ENCODE measurements at places on chromosomes 1 and 21. TPM values are rescaled to one million over a fixed set of nuclear protein-coding genes. Genes with fewer than 3 reads are reported as not detected.
A peak's percentile ranks its signal among the peaks of the same experiment; 100 is the strongest.

DNA sequence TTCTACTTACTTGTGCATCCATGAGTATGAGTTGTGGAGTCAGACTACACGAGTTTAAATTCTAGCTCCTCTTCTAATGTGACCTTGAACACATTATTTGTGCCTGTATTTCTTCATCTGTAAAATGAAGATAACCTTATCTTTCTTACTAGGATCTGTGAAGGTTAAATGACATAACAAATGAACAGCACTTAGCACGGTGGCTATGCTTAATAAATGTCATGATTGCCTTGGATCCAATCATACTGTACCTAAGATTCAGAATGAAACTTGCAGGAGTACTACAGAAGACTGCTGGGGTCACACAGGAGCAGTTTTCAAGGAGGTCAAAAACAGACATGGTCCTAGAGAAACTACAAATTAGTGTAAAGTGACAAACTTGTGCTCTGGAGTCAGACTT, 22.2 kb upstream of the ALG14 start:
- H3K27me3 ChIP-seq, result no peaks in the 10 kb centered on the region
- no peaks in the 10 kb centered on the region for H3K36me3 ChIP-seq
- no peak overlapping the region for H3K4me3 ChIP-seq

Gene HTR6
- total RNA-seq, result 0.88 TPM

DNA sequence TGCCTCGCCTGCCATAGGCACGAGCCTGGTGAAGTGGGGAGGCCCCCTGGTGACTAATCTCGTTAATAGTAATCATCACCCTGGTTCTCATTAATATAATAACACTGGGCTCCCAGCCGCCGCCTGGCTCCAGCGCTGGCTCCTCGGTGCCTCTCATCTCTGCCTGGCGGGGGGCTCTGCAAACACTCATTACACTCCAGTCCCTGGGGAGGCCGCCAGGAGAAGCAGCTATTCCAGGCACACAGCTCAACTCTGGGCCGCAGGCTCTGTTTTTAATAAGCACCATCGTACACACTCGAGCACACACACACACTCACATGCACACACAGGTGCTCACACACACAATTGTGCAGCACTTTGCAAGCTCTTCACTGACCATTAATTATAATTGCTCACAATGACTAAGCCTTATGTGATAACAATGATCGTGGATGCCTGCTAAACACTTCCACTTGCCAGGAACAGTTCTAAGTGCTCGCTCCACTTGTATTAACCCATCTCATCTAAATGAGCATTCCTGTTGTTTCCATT, 52.2 kb downstream of the SDC3 start:
- no peak overlapping the region for H3K4me3 ChIP-seq
- H3K27me3 ChIP-seq, result no peaks in the 10 kb centered on the region
- H3K4me1 ChIP-seq, result no peaks in the 10 kb centered on the region
- H3K36me3 ChIP-seq, result no peaks in the 10 kb centered on the region

DNA sequence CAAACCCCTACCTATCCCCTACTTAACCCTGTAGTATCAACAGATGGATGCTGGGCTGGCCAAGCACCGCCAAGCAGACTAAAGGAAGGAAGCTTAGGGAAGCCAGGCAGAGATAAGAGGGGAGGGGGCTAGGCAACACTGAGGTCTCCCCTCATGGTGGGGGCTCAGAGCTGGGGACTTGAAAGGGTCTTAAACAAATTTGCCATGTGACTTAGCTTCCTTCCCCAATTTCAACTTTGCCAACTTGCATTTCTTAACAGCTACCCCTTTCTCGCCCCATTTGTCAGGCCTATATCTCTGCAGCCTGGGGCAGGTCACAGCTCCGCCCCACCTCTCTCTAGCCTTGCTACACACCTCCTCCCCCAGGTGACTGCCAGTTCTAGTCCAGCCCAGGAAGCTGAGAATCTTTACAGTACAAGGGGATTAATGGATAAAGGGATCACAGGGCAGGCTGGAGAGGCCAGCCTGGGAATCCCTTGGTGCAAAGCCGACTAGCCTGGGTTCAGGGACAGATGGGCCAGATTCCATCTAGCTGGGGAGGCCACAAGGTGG, 3.4 kb downstream of the KIF21B start:
- no peak overlapping the region for H3K4me3 ChIP-seq
- peak; percentile 78 for DNase-seq
- no peaks in the 10 kb centered on the region for H3K27me3 ChIP-seq
- H3K36me3 ChIP-seq, result no peaks in the 10 kb centered on the region

Gene PRMT6
- total RNA-seq, result 6.8 TPM

Gene CBR3
- total RNA-seq, result 5.1 TPM

- H3K4me1 ChIP-seq, result no peaks in the 10 kb centered on the region
- H3K4me3 ChIP-seq, result no peak overlapping the region
- H3K27ac ChIP-seq, result no peak overlapping the region
- no peaks in the 10 kb centered on the region for H3K27me3 ChIP-seq
- no peak for DNase-seq
- H3K36me3 ChIP-seq, result no peaks in the 10 kb centered on the region
Observed at GRCh38 chr1:184210031-184210430, 158.5 kb downstream of the TSEN15 start.

Gene LORICRIN
- not detected for total RNA-seq

DNA sequence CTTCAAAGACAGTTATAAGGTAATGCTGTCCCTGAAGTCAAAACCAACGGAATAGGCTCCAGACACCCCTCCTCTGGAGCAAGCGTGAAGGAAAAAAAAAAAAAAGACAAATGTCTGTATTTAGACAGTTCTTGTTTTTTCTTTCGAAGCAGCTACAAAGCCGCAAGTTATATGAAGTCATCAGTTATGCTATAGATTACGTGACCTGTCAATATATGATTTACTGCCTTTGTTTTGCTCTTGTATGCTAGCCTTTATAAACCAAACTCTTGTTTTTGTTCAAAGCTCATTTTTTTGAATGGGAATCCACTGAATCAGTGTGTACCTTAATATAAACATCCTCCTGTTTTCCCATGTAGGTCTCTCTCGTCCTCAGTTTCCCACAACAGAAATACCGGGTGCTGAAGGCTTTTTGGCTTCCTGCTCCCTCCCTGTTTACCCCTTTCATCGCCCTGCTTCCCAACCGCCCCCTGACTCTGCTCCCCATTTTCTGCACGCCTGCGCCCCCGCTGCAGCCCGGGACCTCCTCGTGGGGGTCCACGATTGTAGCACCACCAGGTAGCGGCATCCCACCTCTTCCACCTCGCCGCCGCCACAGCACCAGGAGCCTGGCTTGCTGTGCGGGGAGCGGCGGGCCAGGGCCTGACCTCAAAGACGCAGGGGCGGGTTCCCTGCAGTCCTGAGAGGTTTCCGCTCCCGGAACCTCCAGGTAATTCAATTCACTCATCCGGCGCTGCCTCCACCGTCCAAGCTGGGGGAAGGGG, 5.2 kb upstream of the ZNF678 start:
- no peaks in the 10 kb centered on the region for H3K27me3 ChIP-seq
- no peaks in the 10 kb centered on the region for H3K4me1 ChIP-seq
- no peak overlapping the region for H3K27ac ChIP-seq
- no peaks in the 10 kb centered on the region for H3K36me3 ChIP-seq

GRCh38 chr1:152756872-152757271, 953 bp upstream of the KPRP start:
- no peaks in the 10 kb centered on the region for H3K27me3 ChIP-seq
- no peaks in the 10 kb centered on the region for H3K4me1 ChIP-seq
- no peak overlapping the region for H3K27ac ChIP-seq
- no peaks in the 10 kb centered on the region for H3K36me3 ChIP-seq

GRCh38 chr1:12469990-12470389, 148.0 kb downstream of the DHRS3 start:
- peaks cover 3% of the 10 kb centered on the region for H3K4me1 ChIP-seq
- H3K4me3 ChIP-seq, result no peak overlapping the region
- no peak for DNase-seq
